ENCODE measurements at places on chromosomes 4 and X.

DNA sequence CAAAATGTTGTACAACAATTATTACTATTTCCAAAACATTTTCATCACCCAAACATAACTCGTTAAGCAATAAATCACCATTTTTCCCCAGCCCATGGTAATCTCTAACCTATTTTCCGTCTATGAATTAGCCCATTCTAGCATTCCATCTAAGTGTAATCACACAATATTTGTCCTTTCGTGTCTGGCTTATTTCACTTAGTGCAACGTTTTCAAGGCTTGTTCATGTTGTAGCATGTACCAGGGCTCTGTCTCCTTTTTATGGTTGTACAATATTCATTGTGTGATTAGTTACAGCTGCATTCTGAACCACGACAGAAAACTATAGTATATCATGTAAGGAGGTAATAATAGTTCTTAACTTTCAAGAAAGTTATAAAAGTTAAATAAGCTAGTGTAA is 656.0 kb upstream of the HS3ST1 start:
- DNase-seq, result no peak

DNA sequence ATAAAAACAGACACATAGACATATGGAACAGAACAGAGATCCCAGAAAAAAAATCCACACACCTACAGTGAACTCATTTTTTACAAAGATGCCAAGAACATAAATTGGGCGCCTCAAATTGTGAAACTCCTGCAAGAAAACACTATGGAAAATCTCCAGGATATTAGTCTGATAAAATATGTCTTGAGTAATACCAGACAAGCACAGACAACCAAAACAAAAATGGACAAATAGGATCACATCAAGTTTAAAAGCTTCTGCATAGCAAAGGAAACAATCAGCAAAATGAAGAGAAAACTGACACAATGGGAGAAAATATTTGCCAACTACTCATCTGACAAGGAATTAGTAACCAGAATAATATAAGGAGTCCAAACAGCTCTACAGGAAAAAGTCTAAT is 337.3 kb upstream of the DIPK2B start:
- no peak for DNase-seq

- DNase-seq, result no peak
Observed at GRCh38 chrX:110055616-110056015, 52.7 kb downstream of the TMEM164 start.

- DNase-seq, result no peak
Observed at GRCh38 chrX:49120091-49120490, 3.4 kb downstream of the GPKOW start.

- DNase-seq, result no peak
Observed at GRCh38 chr4:73213916-73214653, 44.5 kb downstream of the ANKRD17 start.

DNA sequence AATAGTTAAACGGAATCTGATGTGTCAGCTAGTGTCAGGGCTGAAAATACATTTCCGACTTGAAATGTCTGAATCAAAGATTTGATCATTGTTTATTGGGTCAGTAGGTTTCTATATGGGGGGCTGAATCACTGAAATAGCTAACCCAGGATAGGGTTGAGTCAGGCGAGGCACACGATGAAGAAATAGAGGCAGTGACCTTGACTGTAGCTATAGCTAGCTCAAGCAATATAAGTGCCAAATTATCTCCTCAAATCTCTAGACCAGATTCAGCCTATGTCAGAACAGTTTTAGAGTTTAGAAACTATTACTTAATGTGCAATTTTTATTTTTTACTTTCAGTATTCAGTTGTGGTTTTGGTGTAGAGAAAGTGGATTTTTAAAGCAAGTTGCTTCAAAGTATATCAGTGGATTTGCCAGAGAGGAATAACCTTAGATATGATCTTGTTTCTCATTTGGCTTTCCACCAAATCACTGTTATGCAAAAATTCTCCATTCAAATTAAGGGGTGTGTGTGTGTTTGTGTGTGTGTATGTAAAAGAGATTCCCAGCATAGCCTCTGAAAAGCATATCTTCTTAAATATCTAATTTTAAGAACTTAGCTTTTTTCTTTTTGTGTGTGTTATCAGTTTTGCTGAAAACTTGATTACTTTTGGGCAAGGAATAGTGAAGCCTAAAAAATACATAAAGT is 100.3 kb upstream of the RPL34 start:
- no peak for DNase-seq

DNA sequence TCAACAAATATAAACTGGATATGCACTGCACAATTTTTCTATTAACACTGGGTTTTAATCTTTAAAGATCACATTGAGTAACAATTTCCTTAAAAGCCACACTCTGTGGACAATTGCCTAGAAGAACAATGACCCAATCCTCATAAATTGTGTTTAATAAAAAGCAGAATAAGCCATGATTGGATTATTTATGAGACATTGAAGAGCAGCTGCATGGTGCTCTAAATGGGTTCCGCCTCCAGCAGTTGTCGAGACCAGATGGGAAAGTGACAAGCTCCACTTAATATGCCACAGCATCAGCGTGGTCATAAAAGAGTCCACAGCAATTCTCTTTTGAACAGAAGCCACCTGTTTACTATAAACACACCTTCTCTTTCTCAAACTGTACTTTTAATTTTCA is 635.2 kb upstream of the FRG1 start:
- DNase-seq, result no peak

Data from stimulated activated CD8-positive, alpha-beta memory T cell treated with anti-CD3 and anti-CD28 coated beads, Interleukin-4, amount 100 ng/mL, for 1 hour (primary cell).